Activated T-helper 17 cell treated with anti-CD3 and anti-CD28 coated beads, Interleukin-2, amount 50 U/mL, for 72 hours (primary cell): ENCODE measurements at places on chromosomes 7 and 10. TPM values are rescaled to one million over a fixed set of nuclear protein-coding genes. Genes with fewer than 3 reads are reported as not detected.

NPSR1 gene
- not detected for total RNA-seq

GRCh38 chr7:141649137-141649864 lies 52.7 kb downstream of the DENND11 start:
- no peak for ATAC-seq

SAP25 gene
- total RNA-seq = 7.6 TPM

GSTO2 gene
- 0.28 TPM for total RNA-seq

- ATAC-seq = no peak
Measured at GRCh38 chr7:50962962-50963374, 180.3 kb upstream of the GRB10 start.

GRCh38 chr7:149494738-149495368 lies 2.8 kb downstream of the ZNF746 start:
- ATAC-seq = no peak

GRCh38 chr10:128932071-128932820 lies 534.8 kb upstream of the MGMT start:
- ATAC-seq = no peak

DNA sequence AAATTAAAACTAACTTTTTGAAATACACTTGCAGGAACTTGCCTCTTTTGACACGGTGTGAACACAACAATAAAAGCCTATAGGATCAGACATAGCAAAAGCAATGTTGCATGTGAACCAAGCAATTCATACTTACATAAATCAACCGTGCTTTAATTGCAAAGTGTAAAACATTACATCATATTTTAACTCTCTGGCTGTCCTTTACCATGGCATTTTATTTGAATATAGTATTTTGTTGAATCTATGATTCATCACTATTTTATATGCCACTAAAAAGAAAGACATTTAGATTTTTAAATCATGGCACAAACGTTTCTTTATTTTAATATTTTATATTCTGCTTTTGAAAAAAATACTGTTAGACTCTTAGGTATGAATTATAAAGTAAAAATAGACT lies 757.0 kb upstream of the KCND2 start:
- no peak for ATAC-seq

DNA sequence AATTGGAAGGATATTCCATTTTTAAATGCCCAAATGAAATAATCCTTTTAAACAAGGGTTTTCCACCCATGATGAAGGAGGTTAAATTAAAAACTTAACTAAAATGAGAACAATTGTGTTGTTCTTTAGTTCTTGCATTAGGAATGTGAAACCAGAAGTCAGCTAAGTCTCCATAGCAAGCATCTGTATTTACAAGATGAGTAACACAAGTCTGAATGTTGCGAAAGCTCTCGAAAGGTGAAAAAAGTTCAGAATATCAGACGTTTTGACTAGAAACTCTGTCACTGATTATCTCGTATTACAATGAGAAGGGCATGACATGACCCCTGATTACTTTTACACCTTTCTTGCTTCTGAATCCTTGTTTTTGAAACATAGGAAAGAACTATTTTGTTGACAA lies 149.6 kb downstream of the BICC1 start:
- no peak for ATAC-seq

PHTF2 gene
- total RNA-seq = 123 TPM

POMZP3 gene
- total RNA-seq = 6.9 TPM

DNA sequence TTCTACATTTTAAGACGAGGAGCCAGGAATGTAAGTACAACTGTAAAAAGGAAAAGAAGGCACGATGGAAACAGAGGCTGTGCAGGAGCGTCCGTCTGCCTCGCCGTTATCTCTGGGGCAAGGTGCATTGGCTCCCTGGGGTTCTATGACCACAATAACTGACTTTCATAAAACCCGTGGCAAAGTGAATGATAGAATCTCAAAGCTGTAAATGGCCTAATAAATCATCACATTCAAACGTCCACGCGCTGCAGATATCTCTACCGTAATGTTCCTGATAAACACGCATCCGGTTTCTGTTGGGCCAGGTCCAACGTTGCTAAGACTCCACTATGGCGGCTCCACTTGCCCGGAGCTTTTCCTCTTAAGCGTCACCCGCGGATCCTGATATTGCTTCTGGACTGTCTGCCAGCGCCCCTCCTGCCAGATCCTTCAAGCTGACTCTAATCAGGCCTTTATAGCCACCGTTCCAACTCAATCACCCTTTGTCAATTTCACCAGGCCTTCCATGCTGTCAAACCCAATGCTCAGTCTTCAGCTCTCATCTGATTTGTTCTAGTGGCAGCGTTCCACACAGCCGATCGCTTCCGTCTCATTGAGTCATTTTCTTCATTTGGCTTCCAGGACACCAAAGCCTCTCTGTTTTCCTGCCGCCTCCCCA lies 265.6 kb upstream of the FOXK1 start:
- no peak for ATAC-seq

CNTNAP2 gene
- total RNA-seq = not detected

- ATAC-seq = no peak
Measured at GRCh38 chr10:62083412-62084267, 182.1 kb downstream of the ARID5B start.

GRCh38 chr10:69228151-69228550 lies 8.0 kb downstream of the HKDC1 start:
- ATAC-seq = no peak

CNOT4 gene
- total RNA-seq = 20.1 TPM
